ENCODE measurements at places on chromosomes 2 and 18.

GRCh38 chr2:48420512-48421197 lies 109.3 kb upstream of the STON1 start:
- peak; percentile 92 for DNase-seq

- no peak for DNase-seq
Measured at GRCh38 chr2:50148632-50149031, 883.3 kb downstream of the NRXN1 start.

DNA sequence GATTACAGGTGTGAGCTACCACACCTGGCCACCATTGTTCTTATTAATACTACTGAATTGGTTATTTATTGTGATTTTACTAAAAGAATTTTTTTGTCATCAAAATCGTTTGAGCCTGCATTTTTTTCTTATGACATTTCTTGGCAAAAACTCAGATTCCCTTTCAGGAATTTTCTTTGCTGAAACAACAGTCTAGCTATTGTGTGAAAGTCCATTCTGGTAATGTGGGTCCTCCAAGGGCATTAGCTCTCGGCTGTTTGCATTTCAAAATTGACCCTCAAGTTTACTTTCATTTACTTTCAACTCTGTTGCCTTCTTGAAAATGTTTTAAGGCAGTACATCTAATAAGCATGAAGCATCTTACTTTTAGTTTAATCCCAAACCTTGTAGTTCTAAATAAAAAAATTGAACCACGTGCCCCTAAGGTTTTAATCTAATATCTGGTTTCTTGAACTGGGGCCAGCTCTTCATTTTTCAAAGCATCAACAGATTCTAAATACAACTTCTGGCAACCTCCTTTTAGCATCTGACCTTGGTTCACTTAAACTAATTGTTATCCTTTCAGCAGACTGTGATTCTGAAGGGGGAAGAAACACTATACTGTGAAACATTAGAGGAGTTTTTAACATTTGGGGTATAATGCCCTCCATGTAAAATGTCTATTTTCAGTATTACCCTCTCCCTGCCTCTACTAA lies 325.2 kb upstream of the RAB12 start:
- no peak for DNase-seq

DNA sequence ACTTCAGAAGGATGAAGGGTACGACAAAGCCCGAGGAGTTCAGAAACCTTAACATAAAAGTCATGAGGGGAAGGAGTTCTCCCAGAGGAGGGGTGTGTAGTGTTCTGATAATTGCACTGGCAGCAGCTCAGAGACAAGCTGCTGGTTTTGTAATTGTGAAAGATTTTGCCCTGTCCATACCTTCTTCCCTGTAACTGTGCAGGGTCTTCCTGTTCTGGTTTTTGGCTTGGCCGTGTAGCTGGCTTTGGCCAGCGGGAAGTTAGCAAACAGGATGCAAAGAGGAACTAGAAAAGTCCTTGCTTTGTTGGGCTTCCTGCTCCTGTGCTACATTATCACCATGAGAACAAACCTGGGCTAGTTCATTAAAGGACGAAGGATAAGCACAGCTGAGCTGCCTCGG lies 160.8 kb downstream of the LPIN1 start:
- no peak for DNase-seq

GRCh38 chr2:72998234-72998651 lies 73.3 kb downstream of the SFXN5 start:
- no peak for DNase-seq

DNA sequence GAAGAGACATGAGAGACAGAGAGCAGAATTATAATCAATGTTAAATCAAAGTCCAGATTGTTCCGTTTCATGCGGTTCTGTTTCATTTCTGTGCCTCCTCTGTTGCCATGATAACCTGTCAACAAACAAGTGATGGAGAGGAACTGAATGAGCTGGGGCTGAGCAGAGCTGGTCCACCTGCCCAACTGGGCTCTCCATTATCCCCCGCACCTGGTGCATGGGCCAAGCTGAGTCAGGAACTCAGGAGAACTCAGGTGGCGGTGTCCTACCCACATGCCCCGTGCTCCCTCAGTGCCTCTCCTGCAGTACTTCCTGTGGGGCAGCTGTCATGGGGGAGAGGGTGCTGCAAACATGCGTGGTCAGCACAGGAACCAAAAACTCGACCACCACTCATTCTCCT lies 178.8 kb downstream of the TTC32 start:
- DNase-seq, result no peak

DNA sequence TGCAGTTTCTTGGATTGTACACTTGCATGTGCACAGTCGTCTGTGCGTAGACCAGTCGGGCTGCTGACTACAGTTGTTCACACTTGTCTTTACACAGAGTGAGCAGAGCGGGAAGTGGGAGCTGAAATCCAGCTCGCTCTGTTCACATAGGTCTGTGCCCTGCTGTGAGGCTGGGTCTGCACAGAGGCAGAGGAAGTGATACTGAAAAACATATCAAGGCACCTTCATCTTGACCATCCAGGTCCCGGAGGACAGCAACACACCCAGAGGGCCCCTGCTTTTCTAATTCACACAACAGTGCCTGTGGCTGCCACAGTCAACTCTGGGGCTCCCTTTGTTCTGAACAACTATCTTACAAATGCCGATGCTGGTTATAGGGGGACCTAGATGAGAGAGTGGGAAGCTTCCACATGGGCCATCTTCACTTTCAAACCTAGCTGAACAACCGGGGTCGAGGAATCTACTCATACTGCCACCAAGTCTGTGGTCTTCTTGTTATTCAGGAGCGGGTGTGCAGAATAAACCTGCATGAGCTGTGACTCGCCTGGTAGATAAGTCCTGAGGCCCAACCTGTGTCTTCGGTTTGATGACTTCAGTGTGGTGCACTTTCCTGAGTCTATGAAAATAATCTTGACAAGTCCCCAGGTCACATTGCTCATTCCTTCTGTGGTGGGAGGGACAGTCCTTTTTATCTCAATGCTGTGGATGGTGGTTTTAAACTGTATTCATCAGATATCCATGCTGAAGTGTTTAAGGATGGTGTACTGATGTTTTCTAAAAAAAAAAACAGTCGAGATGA lies 3.5 kb upstream of the ADNP2 start:
- no peak for DNase-seq

DNA sequence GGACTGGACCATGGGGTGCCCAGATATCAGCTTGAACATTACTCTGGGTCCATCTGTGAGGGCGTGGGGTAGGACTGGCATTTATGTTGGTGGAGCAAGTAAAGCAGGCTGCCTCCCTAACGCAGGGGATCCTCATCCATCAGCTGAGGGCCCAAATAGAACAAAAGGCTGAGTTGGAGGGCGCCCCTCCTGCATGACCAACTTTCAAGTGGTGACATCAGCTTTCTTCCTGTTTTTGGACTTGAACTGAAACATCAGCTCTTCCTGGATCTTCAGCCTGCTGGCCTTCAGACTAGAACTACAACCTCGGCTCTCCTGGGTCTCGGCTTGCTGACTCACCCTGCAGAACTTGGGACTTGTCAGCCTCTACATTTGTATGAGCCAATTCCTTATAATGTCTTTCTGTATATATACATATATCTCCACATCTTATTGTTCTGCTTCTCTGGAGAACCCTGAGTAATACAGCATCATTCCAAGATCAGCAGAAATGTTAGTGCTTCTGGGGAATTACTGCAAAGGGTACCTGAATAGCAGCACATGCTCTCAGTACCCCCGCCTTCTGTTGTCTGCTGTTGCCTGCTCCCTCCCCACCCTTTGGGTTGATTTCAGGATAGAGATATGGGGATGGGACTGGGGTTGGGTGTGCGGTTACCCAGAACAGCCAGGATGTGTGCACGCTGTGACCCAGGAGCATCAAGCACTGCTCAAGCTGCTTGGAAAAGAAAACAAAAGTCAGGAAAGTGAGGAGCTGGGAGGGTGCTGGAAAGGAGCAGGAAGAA lies 20.0 kb downstream of the TMEM127 start:
- no peak for DNase-seq

GRCh38 chr2:69762513-69763494 lies 20.9 kb downstream of the ANXA4 start:
- DNase-seq, result no peak

- no peak for DNase-seq
Measured at GRCh38 chr2:2642906-2643890, 312.1 kb upstream of the MYT1L start.

DNA sequence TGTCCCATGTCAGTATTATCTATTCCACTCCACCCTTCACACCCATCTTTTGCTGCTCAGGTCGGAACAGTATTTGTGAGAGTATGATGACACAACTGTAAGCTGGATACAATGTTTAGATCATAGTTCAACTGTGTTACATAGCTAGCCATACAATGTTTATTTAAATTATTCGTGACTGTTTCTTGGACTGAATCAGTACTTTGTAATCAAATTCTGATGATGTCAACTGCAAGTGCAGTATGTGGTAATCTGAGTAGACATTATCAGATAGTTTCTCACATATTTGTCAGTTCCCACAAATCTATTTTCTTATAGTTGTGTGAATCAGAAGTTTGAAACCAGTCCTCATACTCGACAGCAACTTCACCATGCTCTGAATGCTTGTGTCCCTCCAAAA lies 177.6 kb downstream of the ZNF407 start:
- DNase-seq, result no peak

DNA sequence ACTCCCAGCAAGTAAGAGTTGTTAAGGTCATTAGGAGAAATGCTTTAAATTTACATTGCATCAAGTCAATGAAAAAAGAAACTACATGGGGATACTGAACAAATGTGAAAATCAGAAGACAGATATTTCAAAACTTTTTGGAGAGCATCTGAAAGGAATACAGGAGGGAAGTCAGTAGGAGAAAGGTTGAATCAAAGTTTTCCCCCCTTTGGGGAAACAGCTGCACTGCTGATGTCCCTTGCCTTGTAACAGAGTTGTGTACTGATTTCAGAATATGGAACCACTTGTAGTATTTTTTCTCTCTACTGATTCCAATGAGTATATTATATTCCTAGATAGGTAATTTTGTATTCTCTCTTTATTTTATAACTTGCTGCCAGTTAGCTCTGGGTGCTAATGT lies 592.5 kb upstream of the ZEB2 start:
- no peak for DNase-seq

DNA sequence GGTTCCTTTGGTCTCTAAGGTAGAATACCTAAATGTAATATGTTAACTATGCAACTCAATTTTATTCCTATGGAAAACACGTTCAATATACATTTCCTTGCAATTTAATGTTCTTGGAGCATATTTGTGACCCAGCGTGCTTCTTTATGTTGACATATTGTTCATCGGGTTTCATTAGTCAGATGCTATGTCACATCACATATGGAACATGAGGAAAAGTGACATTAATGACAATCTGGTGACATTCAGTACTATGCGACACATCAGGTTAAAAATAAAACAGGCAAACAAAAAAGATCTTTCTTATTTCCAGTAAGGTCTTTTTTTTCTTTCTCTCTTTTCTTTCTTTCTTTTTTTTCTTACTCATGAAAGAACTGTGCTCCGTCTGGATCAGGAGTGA lies 135.6 kb upstream of the SMIM21 start:
- DNase-seq, result no peak

DNA sequence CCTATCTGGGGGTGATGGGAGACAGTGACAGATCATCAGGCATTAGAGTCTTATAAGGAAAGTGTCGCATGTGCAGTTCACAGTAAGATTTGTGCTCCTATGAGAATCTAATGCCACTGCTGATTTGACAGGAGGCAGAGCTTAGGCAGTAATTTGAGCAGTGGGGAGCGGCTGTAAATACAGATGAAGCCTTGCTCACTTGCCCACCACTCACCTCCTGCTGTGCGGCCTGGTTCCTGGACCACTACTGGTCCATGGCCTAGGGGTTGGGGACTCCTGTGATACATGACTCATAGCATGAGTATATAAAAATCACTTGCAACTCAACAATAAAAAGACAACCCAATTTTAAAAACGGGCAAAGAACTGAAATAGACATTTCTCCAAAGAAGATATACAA lies 71.1 kb upstream of the ACAA2 start:
- DNase-seq, result no peak

DNA sequence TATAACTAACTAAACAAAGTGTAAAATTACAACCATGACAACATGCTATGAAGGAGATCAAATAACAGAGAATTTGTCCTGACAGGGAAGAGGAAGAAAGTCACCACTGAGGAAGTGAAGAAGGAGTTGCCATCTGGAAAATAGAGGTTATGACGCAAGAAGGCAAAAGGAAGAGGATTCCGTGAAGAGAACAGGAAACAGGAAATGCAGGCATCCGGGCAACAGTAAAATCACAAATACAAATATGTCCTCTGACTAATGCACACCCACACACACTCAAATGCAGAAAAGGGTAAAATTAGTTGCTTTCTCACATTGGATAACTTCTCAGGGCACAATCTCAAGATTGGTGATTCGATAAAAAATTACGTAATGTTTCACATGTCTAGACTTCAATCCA lies 278.4 kb downstream of the TMX3 start:
- DNase-seq, result no peak

DNA sequence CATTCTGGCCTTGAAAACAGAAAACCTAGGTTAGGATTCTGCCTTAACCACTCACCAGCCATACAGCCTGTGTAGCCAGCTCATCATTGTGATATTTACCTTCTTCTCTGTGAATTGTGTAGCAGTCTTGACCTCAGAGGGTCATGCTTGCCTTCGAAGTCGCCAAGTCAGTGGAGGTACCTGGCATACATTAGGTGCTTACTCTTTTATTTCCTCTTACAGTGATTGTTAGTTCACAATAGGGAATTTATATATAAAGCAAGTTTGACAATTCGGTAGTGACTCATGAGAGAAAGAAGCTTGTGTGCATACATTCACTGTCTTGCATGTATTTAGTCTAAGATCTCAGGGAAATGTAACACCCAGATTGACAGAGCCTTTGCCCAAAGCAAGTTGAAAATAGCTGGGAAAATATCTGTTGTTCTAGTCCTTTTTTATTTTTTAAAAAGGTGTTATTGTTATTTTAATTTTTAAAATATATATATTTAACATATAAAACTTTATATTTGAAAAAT lies 290.6 kb downstream of the PTGR3 start:
- no peak for DNase-seq

GRCh38 chr18:62420513-62421209 lies 95.6 kb downstream of the TNFRSF11A start:
- no peak for DNase-seq

GRCh38 chr18:9356976-9357375 lies 22.4 kb downstream of the TWSG1 start:
- DNase-seq, result no peak

GRCh38 chr2:45951025-45951727 lies 299.7 kb downstream of the PRKCE start:
- no peak for DNase-seq

DNA sequence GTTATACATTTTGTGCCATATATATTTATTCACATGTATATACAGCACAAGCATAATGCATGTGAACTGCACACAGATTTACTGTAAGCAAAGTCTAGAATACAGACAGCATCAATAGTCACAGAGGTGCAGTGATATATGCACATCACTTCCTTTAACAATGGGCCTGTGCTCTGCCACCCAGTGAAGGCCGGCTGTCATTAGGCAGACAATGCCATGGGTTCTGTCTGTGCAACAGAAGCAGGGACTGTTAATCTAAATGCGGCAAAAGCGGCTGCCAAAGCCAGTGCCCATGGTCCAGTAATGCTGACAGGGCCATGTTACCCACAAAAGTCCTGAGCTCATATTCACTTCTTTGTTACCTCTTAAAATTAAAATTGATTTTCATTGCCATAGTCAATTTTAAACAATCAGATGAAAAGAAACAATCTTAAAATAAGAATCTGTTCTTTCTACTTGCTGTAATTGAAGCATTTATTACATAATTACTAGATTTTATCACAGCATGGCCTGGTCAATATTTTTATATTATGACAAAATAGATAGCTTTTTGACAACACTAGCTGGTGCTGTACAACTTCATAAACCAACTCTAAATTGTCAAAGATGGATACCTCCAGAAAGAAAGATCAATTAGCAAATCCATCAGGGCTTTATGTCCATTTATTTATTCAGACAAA lies 232.0 kb downstream of the STK39 start:
- no peak for DNase-seq
